NCI-H345 (cell line): ENCODE measurements at places on chromosomes 16 and 17.

DNA sequence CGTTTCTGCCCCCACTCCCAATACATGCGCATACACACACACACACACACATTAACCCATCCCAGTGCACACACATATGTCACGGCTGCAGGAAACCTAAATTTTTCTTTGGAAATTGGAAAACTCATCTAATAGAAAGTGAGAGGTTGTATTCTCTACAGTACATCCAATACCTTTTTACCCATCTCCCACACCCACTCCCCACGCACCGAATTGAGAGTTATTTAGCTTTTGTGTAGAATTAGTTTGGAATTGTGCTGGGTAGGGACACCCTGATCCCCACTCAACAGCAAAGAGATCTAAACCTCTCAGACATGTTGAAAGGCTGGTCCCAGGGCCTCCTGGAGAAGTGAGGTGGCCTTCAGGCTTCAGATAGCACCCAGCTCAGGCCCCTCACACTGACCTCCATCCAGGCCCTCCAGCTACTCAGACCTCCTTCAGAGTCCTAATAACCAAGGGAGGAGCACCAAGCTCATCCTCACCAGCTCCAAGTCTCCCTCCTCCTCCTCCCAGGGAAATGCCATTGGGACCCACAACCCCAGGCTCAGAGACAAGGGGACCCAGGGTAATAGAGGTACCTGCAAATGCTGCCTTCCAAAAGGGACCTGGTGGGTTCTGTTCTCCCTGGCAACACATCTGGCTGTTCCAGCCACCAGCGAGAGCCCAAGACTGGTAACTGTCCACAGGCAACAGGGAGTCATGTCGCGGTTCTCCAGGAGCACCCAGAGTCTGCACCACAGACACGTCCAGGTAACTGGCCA lies 955 bp downstream of the HOXB13 start:
- DNase-seq: no peak

GRCh38 chr17:73630965-73631595 lies 13.2 kb downstream of the SDK2 start:
- no peak for DNase-seq

DNA sequence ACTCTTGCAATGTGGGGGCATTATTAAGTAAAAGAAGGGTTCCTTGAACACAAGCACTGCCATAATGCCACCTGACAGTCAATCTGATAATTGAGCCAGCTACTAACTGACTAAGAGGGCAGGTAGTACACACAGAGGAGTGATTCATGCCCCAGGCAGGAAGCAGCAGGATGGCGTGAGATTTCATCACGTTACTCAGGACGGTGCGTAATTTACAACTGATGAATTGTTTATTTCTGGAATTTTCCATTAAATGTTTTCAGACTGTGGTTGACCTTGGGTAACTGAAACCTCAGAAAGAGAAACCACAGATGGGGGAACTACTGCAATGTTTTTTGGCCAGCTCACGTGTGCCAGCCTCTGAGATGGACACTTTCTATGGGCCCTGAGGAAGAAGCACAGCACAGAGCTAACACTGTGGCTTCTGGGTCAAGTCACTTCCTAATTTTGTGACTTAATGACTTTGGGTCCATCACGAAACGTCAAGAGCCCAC lies 46.7 kb downstream of the C17orf67 start:
- DNase-seq: no peak

DNA sequence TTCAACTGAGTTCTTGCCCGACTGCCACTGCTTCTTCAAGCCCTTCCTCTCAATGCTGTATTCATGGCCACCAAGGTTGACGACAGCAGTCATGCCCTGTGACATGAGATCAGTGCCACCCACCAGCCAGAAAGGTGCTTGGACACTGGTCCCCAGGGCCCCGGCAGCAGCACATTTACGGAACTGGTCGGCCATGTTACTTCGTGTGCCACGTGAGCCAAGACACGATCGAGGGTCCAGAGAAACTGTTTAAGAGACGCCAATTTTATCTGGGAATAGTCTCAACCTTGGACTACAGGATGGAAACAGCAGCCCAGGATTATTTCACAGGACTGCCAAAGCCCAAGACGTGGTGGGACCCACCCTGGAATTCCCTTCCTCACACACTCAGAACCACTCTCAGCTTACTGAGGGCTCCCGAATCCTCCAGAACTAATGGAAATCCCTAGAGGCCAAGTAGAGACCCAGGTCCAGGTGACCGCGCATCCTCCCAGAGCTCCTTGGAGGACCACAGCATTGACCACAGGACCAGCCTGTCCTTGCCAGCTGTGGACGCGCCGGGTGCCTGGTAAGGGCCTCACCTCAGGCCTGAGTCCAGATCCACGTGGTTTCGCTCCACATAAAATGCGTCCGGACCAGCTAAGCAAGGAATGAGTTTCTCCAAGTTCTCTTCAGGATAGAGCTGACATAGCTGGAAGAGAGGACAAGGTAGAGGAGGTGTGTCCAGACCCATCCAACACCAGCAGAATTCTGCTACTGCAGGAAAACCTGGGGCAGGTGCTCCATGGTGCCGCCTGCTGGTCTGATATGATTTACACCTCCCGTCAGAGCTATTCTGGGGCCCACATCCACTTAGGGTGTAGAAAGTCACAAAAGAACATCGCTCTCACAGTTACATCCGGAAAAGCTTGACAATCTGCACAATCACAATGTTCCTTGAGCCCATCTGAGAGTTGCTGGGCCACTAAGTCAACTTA lies 28.2 kb downstream of the MAP1LC3B start:
- DNase-seq: no peak

- DNase-seq: no peak
These were observed 2.2 kb upstream of the GSDMA start for GRCh38 chr17:39960524-39961041.

- no peak for DNase-seq
These were observed 126.2 kb downstream of the CPPED1 start for GRCh38 chr16:12677502-12677901.

DNA sequence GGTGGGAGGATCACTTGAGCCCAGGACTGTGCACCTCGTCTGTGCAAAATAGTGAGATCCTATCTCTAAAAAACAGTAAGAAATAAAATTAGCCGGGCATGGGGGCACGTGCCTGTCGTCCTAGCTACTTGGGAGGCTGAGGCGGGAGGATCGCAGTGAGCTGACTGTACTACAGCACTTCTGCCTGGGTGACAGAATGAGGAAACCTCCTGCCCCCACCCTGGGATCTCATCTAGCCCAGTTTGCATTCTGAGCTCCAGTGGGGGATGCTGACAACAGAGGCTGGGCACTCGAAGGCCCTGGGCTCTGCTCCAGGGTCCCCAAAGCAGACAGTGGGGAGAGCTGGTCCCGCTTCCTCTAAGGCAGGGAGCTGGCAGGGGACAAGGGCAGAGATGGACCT lies 7.1 kb downstream of the NAGPA start:
- DNase-seq: no peak

DNA sequence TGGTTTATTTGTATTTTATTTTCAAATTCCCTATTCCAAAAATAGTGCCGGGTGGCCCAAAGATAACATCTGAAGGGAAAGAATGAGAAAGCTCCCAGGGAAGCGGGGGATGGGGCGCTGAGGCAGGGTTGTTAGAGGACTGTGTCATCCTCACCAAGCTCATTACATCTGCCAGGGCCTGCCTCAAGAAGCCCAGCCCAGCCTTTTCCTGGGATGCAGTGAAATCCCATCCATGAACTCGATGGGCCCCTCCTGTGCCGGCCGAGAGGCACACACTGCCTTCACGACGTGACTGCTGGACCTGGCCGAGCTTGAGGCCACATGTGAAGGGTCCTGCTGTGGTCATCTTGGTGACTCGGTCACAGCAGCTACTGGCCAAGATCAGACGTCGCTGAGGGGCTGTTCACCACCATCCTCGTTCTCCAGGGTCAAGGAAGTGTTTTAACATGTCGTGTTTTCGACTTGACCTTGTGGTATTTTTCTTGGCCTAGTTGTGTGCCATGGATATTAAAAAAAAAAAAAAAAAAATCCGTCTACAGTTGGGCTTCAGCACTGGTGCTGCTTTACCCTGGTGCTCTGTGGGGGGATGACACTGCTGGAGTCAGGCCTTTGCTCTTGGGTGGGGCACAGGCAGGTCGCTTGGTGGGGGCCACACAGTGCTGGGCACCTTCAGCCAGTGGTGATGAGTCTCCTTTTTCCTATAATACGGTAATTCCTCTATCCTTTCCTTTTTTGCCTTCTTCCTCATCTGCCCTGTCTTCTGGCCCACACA lies 4.9 kb downstream of the TIMM22 start:
- DNase-seq: no peak

GRCh38 chr16:10069374-10069773 lies 112.9 kb downstream of the GRIN2A start:
- no peak for DNase-seq

DNA sequence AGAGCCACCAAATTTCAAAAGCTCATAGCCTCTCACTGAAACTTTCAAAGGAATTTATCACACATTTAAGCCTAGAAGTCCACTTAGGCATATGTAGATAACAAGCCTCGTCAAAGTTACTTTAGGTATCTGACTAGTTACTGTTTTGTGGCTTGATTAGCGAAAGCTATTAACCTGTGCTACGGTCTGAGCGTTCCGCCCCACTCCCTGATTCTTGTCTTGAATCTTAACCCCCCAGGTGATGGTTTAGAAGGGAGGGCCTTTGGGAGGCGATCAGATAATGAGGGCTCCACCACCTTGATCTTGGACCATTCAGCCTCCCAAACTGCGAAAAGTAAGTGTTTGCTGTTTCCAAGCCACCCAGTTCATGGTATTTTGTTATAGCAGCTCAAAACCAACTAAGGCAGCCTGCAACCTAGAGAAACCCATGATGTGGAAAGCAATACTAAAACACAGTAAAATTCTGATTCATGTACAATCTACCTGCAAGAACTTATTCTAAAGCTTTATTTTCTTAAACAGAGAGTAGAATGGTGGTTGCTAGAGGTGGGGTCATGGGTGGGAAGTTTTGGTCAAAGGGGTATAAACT lies 7.1 kb downstream of the HSDL1 start:
- no peak for DNase-seq

GRCh38 chr17:50478391-50479381 lies at the start of gene RSAD1:
RSAD1 (plus strand) TSS chr17:50478860; CDS start chr17:50478885, 25 bp downstream.
- DNase-seq: peak; percentile 83

- no peak for DNase-seq
These were observed 78.5 kb downstream of the ITFG1 start for GRCh38 chr16:47382362-47382761.

DNA sequence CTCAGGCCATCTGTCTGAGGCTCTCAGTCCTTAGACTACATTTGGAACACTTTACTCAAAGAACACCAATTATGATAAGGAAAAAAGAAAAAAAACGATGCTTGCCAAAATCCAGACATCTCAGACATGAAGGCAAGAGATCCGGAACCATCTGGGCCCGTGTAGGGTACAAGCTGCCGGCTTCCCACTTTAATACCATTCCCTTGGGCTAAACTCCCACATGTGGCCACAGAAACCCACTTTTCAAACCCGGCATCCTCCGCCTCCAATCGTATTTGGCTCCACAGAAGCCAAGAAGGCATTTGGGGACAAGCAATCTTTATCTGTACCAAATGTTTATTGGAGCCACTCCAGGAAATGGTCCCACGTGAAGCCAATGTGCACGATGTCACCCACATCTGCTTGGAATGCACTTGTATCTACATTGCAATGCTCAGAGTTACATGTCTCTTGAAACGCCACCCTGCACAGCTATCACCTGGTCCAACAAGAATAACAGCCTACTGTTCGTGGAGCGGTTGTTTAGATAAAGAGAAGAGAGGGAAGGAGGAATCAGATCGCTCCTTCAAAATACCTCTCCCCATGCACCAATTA lies 33.5 kb downstream of the XYLT1 start:
- DNase-seq: no peak

DNA sequence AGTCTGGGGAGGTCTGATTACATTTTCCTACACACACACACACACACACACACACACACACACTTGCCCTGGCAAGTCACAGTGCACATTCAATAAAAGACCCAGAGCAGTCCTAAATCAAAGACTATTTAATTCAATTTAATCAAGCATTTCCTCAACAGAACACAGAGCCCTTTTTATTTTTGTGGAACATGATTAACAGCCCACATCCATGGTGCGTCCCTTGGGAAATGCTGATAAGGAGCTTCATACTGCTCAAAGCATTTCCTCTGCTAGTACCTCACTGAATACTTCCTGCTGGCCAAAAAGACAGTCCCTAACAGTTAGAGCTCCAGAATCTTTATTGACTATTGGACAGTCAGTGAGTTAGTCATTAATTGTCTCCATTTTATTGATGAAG lies 43.1 kb upstream of the MYH10 start:
- DNase-seq: no peak

DNA sequence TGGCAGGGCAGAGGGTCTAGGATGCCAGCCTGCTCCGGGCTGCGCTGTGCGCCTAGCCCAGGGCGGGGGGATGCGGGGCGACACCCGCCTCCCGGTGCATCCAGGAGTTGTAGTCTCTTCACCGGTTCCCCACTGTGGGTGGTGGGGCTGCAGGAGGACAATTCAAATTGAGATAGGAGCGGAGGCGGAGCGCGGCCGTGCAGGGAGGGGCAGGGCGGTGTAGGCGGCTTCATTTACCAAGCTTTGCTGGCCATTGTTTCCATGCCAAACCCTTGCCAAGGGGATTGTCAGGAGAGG lies 2047.4 kb downstream of the TP53TG3F start:
- no peak for DNase-seq

- no peak for DNase-seq
These were observed 16.5 kb downstream of the CRISPLD2 start for GRCh38 chr16:84836234-84836647.

DNA sequence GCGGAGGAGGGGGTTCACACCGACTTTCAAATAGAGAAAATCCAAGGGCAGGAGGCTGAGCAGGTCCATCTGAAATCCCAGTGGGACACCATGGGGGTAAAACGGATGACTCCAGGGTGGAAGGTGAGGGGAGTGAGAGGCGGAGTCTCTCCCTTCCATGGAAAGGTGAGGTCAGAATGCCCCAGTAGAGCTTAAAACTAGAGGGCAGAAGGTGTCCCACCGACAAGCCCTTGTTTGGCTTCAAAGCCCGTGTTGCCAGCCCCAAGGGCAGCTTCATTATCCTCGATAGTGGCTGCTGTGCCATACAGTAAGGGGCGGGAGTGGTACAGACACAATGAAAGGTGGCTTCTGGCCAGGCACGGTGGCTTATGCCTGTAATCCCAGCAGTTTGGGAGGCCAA lies 55.7 kb downstream of the CNGB1 start:
- no peak for DNase-seq

- DNase-seq: no peak
These were observed 38.6 kb downstream of the CDRT15 start for GRCh38 chr17:14198013-14198412.

- no peak for DNase-seq
These were observed 2.9 kb upstream of the HIC1 start for GRCh38 chr17:2051933-2052559.

- no peak for DNase-seq
These were observed 10.3 kb upstream of the SRCAP start for GRCh38 chr16:30688701-30689100.
